ENCODE measurements at places on chromosomes 2 and 18. TPM values are rescaled to one million over a fixed set of nuclear protein-coding genes. Genes with fewer than 3 reads are reported as not detected.

Gene LRP2
- 0.13 TPM for total RNA-seq

Gene TACR1
- total RNA-seq = 0.18 TPM

Gene SIX2
- 3.3 TPM for total RNA-seq

Gene IL18RAP
- 0.35 TPM for total RNA-seq

Gene CRYBA2
- total RNA-seq = not detected

Gene DNER
- total RNA-seq = 1.9 TPM
